ENCODE measurements at places on chromosomes 4 and X.

DNA sequence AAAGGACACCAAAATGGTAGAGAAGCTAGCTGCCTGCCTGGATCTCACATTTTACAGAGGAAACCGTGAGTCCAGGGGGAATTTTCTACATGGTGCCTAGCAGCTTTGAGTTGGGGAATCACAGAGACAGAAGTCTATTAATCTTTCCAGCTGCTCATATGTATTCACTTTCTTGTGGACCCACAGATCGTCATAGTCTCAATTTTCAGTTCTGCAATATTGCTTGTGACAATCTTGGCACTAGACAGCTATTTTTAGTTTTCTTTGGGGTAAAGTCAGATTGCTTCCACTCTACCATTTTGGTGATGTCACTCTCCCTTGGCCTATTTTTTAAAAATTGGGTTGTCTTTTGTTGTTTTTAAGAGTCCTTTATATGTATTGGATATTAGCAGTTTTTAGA, 233.4 kb upstream of the STK26 start:
- no peak for DNase-seq

DNA sequence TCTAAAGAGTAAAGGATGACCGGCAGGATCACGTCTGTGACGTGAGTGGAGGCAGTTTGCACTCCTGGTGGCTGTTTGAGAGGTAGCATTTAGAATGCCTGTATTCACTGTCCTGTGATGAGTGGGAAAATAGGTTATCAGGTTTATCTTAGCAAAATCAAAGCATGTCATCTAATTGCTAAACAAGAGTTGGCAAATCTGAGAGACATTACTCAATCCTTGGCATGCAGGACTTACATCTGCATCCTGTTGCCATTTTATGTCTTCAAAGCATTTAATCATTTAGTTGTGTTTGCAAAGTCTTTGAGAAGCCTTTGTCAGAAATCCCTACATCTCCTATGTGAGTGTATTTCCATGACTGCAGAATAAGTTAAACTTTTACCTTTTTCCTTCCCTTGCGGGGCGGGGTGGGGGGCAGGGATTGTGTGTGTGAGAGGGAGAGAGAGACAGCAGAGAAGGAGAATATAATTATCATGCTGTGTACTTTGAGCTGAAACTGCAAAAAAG, 41.4 kb upstream of the MSANTD1 start:
- no peak for DNase-seq

DNA sequence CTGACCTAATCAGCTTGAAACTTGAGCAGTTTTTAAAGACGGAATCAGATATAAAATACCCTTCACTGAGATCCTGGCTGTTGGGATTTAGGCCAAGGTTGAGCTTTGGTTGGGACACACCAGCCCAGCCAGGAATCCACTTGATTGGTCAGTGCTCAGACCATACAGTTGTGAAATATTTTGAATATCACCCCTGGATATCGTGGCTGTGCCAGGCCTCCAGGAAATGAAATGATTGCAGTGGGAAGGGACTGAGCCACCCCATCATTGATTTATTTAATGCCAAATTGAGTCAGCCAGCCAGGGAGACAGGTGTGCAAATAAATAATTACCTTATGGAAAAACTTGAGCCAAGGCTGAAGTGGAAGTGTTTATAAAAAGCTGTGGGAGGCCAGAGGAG, 128.4 kb upstream of the SCML1 start:
- no peak for DNase-seq

DNA sequence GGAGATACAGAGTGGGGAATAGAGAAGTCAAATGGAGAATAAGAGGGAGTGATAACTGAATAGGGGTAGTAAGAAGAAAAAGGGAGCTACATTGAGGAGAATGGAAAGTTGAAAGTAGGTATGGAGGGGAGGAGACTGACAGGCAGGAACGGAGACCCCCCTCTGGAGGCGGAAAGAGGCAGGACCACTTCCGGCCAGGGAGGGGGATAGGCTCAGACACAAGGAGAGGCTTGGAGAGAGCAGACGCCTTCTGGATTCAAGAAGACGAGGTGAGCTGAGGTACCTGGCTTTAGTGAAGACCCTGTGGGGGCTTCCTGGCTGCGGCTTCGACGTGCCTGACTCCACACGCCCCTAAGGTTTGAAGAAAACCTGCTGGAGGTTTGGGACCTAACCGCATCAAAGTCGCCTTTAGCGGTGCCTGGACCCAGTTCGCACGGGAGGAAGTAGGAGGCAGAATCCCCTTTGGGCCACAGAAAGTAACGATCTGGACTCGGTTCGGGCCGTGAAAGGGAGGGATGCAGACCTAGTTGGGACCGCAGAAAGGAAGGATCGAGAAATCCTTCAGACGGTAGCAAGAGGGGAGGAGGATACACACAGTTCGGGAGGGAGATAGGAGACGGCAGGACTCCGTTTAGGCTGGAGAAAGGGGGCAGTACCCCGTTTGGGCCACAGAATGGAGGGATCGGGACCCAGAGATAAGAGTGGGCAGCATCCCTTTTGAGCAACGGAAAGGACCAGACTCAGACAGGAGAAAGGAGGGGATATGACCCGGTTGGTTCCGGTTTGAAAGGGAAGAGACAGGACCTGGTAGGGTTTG, at the start of gene TRO:
Gene TRO, plus strand, starts transcription at position 215 of the 817 bp plus-strand sequence. CDS start 1,423 bp downstream, outside the sequence.
- DNase-seq, result no peak

DNA sequence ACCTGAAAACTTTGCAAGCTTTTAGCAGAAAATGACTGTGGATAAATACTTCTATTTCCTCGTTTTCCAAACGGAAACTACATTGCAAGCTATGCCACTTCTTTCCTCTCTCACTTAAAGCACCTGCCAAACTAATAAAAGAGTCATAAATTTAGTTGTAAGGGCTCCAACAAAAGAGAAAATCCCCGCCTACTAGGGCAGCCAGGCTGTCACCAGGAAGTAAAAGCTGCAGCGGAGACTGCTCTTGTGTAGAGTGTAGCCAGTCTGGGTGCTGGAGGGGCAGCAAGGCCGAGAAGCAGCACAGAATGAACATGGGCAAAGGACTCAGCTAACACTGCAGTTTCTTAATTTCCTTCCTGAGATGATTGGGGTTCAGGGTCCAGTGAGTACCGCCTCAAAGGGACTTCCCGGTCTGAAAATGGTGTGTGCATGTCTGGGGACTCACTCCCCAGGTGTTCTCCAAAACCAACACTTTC, 89.3 kb upstream of the MAML3 start:
- no peak for DNase-seq

DNA sequence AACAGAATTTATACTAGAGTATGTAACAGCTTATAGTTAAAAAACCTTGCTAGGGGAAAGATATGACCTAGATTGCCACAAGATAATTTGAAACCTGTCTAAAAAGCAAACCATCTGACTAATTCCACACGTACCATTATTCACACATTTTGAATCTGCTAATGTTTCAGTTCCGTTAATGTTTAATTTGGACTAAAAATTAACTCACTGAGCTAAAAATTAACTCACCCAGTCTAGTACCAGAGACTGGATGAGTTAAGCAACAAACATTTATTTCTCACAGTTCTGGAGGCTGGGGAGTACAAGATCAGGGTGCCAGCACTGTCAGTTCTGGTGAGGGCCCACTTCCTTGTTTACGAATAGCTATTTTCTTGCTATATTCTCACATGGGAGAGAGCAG, 231.5 kb upstream of the DIAPH2 start:
- no peak for DNase-seq

- no peak for DNase-seq
Observed at GRCh38 chrX:127873637-127874036, 178.6 kb downstream of the ACTRT1 start.

- DNase-seq, result no peak
Observed at GRCh38 chr4:110635163-110635865, 12.4 kb upstream of the PITX2 start.

- no peak for DNase-seq
Observed at GRCh38 chrX:2427147-2427546, 73.6 kb downstream of the DHRSX start.

DNA sequence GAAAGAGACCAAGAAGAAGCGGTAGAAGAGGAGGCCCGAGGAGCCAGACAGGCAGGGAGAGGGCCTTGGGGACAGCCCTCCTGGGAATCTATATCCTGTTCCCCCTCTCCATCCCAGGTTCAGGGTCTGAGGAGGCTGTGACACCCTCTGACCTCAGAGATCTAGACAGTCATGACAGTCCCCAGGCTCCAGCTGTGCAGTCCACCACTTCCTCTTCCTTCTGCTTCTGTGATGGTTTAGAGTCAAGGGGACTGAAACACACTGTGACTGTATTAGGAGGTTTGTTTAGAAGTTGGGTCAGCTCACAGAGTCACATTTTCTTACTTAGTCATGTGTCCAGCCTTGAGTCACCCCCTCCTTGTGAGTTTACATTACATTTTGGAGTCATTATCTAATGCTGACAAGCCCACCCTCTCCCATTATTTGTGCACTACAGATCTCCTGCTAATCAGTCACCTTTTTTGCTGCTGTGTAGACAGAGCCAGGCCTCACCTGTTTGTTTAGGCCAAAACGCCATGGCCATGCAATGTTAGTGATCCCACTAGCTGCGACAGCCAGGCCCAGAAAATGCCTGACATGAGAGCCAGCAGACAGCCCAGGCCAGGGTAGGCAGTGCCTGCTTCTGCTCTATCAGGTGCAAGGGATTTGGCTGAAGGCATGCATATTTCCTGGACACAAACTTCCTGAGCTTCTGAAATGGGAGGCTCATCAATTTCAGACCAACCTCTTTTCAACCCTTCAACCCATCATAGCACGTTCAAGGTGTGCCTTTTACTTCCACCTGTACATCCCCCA, 26.0 kb downstream of the MANBA start:
- no peak for DNase-seq

DNA sequence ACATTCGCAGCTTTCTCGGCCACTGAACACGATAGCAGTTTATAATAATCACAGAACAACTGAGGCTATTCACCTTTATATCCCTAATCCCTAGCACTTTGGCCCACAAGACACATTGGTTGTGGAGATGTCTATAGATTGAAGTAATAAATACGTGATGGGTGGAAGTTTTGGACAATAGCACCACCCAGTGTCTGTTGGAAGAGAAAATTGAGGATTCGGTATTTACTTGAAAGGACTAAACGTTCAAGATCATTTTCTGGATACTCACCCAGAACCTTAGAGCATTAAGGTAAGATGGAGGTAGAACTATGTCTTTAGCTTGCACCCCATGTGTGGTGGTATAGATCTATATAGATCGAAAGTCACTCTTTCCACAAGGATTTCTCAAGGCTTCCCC, 787 bp upstream of the TMSB15A start:
- DNase-seq, result no peak
